Epithelial cell of umbilical artery (primary cell): ENCODE measurements at places on chromosomes 2 and 18. TPM values are rescaled to one million over a fixed set of nuclear protein-coding genes. Genes with fewer than 3 reads are reported as not detected.

LOXL3 gene
- 2.9 and 4.4 TPM in 2 replicates for total RNA-seq

FKBP7 gene
- 25.4 and 25.7 TPM in 2 replicates for total RNA-seq

UGT1A3 gene
- not detected in 2 replicates for total RNA-seq

TMEFF2 gene
- total RNA-seq = under 0.01 and 0.15 TPM in 2 replicates

NEURL3 gene
- total RNA-seq = 0.15 TPM in 1 of 2 replicates, not detected in the other

CPO gene
- total RNA-seq = 0.32 TPM in 1 of 2 replicates, not detected in the other

CCDC68 gene
- total RNA-seq = 0.30 and 1.3 TPM in 2 replicates

CTAGE1 gene
- not detected in 2 replicates for total RNA-seq

REG3G gene
- not detected in 2 replicates for total RNA-seq

DNAH6 gene
- under 0.01 and 0.15 TPM in 2 replicates for total RNA-seq

AQP12B gene
- not detected in 2 replicates for total RNA-seq

TUBA3E gene
- total RNA-seq = not detected in 2 replicates

CTIF gene
- 11.0 and 12.3 TPM in 2 replicates for total RNA-seq

PDE1A gene
- total RNA-seq = 0.46 and 0.65 TPM in 2 replicates

CFAP221 gene
- total RNA-seq = 0.15 and 0.32 TPM in 2 replicates

RAPGEF4 gene
- total RNA-seq = 10.4 and 15.0 TPM in 2 replicates

POTEI gene
- under 0.01 TPM in 2 replicates for total RNA-seq

CFAP210 gene
- total RNA-seq = not detected in 2 replicates

SATB2 gene
- total RNA-seq = under 0.01 and 0.32 TPM in 2 replicates

ATOH8 gene
- total RNA-seq = 4.0 and 5.8 TPM in 2 replicates

TCF4 gene
- total RNA-seq = 194 and 235 TPM in 2 replicates

EFR3B gene
- total RNA-seq = 0.32 and 0.46 TPM in 2 replicates

ELMOD3 gene
- 10.7 and 14.3 TPM in 2 replicates for total RNA-seq

REEP1 gene
- total RNA-seq = under 0.01 TPM in 1 of 2 replicates, not detected in the other

CERKL gene
- total RNA-seq = not detected in 2 replicates

SCN7A gene
- total RNA-seq = under 0.01 TPM in 1 of 2 replicates, not detected in the other
